ENCODE measurements at places on chromosomes 13 and 19. TPM values are rescaled to one million over a fixed set of nuclear protein-coding genes. Genes with fewer than 3 reads are reported as not detected.

RAB20 gene
- total RNA-seq, result 52.5 TPM

CEBPA gene
- 39.6 TPM for total RNA-seq

ZNF254 gene
- total RNA-seq, result 21.9 TPM

DNA sequence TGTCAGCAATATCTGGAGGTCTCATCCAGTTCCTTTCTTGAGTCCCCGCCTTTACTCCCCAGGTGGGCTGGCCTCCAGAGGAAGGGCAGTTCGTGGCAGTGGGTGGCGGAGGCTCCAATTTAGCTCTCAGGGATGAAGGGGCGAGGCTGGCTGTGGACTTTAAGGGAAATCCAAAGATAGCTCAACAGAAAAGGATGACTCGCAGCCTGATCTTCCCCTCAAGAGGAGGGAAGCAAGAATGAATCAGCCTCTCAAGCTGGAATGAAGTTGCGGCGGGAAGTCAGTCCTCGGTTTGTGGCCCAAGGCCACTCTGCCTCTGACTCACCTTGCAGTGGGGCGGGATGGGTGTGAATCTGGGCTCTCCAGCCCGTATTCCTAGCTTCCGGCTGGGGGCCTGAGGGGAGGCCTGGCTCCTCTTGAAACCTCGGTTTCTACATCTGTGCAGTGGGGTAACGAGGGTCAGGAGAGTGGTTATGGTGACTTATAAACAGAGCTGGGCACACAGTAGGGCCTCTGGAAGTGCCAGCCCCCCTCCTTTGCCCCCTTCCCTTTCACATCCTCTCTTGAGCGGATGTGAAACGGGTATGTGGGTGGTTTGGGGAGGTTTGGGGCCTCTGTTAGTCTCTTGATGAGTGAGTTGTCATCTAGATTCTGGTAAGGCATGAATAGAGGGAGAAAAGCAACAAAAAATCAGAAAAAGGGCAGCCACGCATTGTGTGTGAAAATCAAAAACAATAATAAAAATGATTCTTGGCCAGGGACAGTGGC, 10.5 kb upstream of the SMG9 start:
- peak; percentile 21 for DNase-seq

DNA sequence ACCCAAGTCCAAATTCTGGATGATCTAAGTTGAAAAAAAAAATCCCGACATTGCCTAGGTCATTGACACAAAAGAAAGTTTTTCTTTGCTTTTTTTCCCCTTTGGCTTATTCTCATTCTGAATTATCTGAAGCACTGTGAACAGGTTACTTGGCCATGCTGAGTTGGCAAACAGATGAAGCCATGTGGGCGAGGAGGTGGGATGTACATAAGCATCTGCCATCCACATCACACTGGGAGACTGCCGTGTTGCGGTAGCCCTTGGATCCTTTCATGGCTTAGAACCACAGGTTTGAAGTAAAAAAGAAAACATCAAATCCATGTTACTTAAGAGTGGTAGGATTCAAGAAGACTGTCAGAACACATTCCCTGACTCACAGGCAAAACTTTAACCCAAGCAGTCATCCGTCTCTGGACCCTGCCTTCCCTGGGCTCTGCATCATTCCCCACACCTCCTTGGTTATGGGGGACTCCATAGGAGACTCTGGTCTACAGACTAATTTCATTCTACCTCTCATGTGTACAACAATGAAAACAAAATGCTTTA, 242.5 kb upstream of the SERP2 start:
- DNase-seq, result no peak

- no peak for DNase-seq
Observed at GRCh38 chr19:48506138-48506733, 5.4 kb downstream of the LMTK3 start.

DNA sequence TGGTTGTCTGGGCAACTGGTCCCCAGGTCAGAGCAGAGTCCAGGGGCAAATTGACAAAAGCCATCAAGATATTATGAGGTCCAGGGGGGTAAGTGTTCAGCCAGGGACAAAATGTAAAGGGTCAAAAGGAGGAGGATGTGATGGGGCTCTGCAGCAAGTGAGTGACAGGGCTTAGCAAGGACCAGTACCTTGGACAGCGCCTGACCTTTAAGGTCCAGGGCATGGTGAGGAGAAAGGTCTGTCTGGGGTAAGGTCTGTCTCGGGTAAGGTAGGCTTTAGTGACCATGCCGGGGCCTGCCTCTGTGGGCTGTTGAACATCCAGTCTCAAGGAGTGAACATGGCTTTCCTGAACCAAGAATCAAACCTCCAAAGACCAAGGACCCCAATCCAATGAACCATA, 6.3 kb upstream of the ZNF358 start:
- no peak for DNase-seq

GRCh38 chr13:113345486-113345885, 18.4 kb downstream of the GRTP1 start:
- DNase-seq, result no peak

- no peak for DNase-seq
Observed at GRCh38 chr13:112680741-112681360, 9.0 kb upstream of the ATP11A start.

DNA sequence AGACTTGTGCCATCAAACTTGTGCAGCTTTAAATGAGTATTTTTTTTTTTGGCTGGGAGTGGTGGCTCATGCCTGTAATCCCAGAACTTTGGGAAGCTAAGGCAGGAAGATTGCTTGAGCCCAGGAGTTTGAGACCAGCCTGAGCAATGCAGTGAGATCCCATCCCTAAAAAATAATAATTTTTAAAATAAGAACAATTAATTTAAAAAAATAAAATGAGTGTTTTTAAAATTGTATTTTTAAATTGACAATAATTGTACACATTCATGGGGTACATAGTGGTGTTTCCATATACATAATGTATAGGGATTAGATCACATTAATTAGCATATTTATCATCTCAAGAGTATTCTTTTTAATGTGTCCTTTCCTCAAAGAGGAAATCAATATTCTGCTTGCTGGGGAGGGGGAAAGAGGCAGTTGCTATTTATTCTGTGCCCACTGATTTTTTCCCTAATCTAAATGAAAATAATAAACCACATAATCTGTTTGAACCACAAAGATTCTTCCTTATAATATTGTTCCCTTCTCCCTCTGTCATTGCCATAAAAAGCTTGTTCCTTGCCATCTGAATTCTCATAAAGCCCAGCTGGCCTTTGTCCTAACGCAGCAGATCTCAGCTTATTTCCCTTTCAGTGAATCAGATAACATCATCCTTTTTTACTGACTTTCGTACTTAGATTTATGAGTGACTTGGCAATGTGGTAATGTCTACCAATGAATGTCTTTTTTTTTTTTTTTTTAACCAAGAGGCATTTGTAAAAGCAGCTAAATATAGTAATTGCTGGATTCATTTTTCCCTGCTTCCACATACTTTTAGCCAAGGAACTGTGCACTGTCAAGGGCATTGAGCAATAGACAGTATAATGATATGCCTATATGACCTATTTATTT, 81.8 kb upstream of the RUBCNL start:
- no peak for DNase-seq

DNA sequence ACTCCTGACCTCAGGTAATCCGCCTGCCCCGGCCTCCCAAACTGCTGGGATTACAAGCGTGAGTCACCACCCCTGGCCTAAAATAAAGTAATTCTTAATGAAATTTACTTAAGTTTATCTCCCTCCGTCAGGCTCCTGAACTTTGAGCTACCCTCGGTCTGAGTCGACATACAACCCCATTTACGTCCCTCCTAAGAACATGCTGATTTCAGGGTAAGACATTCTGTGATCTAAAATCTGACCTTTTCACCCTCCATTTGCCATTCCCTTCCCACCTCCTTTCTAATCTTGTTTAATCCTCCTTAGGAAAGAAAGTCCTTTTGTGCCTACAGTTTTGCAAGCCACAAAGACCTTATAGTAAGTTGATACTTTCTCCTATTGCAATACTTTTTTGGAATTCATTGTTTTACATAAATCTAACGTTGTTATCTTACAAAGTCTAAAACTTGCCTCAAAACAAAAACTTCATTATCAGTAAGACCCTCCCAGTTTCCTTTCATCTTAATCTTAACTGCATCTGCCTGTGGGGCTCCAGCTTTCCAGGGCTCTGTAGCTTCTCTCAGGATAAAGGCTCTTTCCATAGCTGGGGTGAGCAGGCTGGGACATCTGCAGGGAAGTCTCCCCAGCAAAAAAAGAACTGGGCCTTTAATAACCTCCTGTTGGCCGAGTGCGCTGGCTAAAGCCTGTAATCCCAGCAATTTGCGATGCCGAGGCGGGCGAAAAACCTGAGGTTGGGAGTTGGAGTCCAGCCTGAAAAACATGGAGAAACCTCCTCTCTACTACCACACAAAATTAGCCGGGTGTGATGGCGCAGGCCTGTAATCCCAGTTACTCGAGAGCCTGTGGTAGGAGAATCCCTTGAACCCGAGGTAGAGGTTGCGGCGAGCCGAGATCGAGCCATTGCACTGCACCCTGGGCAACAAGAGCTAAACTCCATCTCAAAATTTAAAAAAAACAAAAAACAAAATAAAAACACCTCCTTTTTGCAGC, 143.1 kb downstream of the ZNF737 start:
- no peak for DNase-seq

GRCh38 chr19:30668521-30669155, 296.5 kb downstream of the ZNF536 start:
- DNase-seq, result no peak
